ENCODE measurements at places on chromosomes 2 and 18.

DNA sequence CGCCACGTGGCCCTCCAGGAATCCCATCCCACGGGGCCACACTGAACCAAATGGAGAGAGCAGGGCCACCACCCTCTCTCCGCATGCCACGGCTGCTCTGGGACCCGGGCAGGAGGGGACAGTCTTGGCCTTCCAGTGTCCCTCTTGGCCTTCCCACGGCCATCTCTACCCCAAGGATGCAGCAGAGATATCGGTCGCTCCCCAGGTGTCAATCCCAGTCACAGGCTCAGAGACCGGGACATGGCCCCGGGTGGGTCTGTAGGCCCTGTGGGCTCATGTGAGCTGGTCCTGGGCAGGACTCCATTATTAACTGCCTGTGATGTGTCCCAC lies 15.3 kb downstream of the CAPN10 start:
- no peak for DNase-seq

GRCh38 chr2:14750433-14750832 lies 117.9 kb downstream of the LRATD1 start:
- peak; percentile 12 for DNase-seq

DNA sequence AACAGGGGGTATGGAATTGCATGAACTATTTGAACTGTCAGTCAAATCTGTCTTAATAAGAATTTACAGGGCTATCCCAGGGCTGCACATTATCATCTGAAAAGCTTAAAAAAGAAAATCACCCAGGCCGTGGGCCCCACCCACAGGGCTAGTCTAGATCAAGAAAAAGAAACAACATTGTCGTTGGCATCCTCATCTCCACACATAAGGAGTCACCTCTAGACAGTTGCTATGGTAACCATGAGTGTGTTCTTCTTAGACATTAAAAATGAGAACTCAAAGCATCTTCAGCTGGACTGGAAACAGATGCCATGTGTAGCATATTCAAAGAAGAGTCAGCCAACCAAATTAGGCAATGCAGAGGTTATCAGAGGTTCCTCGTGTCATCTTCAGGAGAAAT lies 72.3 kb upstream of the CPO start:
- no peak for DNase-seq

GRCh38 chr2:201631041-201631440 lies 12.3 kb downstream of the TMEM237 start:
- peak; percentile 59 for DNase-seq

GRCh38 chr18:8339952-8340351 lies 269.3 kb upstream of the RAB12 start:
- no peak for DNase-seq

GRCh38 chr2:19857806-19858205 lies 44.0 kb downstream of the TTC32 start:
- DNase-seq, result no peak
